ENCODE measurements at places on chromosomes 6 and 20.
A peak's percentile ranks its signal among the peaks of the same experiment; 100 is the strongest.

DNA sequence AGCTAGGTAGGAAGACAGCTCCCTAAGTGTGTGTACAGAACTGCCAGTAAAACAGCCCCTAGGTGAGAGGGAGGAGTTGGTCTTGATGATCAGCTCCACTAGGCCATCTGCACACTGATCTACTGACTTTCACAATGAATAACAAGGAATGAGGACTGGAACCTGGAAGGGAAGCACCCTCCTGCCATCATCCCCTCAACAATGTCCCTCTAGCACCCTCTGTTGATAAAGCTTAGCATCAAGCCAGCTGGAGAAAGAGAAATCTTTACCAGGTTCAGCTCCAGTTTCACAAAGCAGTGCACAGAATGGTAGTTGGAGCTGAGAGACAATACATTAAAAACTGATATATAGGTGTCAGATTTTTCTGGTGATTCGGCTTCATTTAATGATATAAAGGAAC, 57.2 kb upstream of the IRAK1BP1 start:
- peak; percentile 31 for DNase-seq

- no peak for DNase-seq
Observed at GRCh38 chr20:50041246-50041873, 58.6 kb downstream of the SNAI1 start.

- DNase-seq = no peak
Observed at GRCh38 chr20:53937339-53937741, 133.1 kb downstream of the BCAS1 start.

DNA sequence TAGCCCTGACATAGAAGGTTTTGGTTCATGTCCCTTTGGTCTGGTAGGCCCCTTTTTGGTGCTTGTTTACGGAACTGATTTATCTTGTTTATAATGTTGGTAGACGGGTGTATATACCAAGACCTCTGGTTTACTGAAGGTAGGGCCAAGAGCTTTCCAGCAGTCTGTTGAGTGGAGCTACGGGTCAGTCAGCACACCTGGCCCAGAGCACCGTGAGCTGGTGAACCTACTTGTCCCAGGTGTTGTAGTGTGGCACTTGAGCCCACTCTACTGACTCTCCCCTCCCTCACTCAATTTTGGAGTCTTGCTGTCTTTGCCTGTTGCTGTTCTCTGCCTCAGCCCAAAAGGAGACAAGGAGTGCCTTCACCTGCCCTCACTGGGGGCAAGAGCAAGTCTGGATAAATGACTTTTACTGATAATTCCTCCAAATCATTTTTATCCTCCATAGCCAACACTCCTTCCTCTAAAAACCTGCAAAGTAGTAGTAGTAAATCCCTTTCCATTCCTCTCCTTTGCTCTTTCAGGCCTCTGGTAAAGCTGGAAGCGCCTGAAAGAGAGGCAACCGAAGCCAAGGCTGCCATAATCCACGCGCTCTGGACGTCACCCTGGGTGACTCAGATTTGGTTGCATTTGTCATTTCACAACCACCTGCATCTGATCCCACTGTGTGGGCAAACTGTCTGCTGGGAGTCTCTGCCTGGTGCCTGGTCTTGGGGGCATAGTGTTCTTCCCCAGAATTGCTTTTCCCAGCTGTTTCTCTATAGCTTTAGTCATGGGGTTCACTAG, 22.2 kb downstream of the RREB1 start:
- no peak for DNase-seq

- DNase-seq = no peak
Observed at GRCh38 chr6:11181478-11182136, 50.9 kb downstream of the NEDD9 start.

- no peak for DNase-seq
Observed at GRCh38 chr6:156017838-156018237, 562.2 kb upstream of the NOX3 start.

GRCh38 chr20:53343448-53343847, 250.2 kb downstream of the ZNF217 start:
- DNase-seq = no peak

DNA sequence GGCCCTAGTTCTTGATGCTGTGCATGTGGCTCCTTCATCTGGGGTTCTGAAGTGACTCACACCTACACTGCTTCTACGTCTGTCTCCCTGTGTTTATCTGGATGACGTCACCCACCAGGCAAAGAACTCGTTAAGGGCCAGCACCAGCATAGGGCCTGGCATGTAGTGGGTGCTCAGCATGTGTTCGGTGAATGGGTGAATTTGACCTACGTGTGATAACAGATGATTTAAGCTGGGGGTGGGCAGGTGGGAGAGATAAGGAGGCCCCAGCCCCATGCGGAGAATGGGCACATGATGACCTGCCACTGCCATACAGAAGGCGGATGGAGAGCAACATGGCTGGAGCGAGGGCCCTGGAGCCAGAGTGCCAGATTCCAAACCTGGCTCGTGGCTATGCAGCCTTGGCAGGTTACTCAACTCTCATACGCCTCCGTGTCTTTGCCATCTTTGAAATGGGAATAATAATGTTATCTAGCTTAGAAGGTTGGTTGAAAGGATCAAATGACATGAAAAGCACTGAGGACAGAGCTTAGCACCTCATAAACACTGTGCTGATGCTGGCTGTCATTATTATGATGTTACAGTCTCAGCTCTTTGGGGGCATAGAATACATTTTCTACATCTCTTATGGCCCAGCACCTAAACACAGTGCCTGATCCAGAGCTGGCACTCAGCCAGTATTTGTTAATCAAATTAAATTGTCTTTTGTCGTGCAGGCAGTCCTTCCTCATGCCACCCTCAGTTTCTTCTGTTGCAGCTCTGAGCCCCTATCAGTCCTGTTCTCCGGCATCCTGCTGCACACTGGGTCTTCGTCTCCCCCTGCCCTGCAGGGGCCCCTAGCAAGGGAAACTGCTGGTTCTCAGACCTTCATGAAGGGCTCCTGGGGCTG, 39.6 kb downstream of the VEGFA start:
- no peak for DNase-seq

GRCh38 chr20:8244637-8245036, 112.6 kb downstream of the PLCB1 start:
- DNase-seq = no peak

DNA sequence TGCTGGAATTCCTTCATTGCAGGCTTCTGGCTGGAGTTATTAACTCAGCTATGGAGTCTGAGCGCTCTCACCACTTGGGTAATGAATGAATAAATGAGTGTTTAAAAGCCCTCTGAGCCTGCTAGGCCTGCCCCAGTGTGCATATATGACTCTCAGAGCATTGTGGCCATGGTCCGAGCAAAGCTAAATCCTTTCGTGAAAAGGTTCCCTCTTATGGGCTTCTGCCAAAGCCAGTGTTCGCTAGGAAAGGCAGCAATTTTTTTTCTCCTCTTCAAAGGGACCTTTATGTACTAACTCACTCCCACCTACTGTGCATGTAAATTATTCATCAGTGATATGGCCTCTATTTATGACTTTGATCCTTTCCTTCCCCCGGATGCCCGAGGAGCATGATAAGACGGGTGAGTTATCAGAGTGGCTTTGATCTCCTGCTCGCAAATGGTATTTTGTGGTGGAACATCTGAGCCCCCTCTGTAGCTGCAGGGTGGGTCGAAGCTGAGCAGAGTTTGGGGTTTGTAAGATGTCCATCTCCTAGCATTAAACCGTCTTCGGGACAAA, 88.6 kb downstream of the LINC00237 start:
- DNase-seq = no peak

GRCh38 chr6:72420409-72420808, 201.5 kb upstream of the KCNQ5 start:
- DNase-seq = no peak

- peak; percentile 78 for DNase-seq
Observed at GRCh38 chr20:1764136-1765033, 106.8 kb upstream of the SIRPG start.

GRCh38 chr6:136326038-136326553, 36.5 kb upstream of the BCLAF1 start:
- DNase-seq = no peak

- DNase-seq = no peak
Observed at GRCh38 chr6:159109391-159109790, 59.8 kb upstream of the FNDC1 start.

GRCh38 chr6:14871221-14871620, 374.6 kb upstream of the JARID2 start:
- DNase-seq = no peak

DNA sequence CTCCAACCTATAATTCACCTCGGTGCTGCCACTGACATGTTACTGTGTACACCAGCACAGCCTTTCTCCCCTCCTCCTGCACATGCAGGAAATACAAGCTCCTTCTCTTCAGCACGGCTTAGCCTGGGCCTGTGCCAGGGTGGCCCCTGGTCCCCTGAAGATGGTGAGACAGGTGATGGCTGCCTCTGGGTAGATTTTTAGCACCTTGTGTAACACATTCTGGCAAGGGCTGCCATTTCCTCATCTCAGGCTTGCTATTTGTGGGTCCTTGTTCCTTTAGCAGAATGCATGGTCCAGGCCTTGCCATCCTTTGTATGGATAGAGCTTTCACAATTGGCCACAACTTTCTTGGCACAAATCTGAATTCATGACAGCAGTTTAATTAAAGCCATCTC, 151.3 kb downstream of the CDC5L start:
- DNase-seq = no peak

GRCh38 chr6:158256746-158257424, 55.4 kb upstream of the TULP4 start:
- DNase-seq = no peak

- no peak for DNase-seq
Observed at GRCh38 chr6:75201901-75202672, 3.8 kb downstream of the COL12A1 start.

GRCh38 chr6:106702046-106702445, 72.7 kb downstream of the QRSL1 start:
- no peak for DNase-seq

GRCh38 chr6:1437553-1438406, 48.4 kb downstream of the FOXF2 start:
- DNase-seq = no peak

- no peak for DNase-seq
Observed at GRCh38 chr6:51569594-51569993, 517.8 kb downstream of the PKHD1 start.

- no peak for DNase-seq
Observed at GRCh38 chr6:90922325-90922724, 335.5 kb upstream of the MAP3K7 start.

DNA sequence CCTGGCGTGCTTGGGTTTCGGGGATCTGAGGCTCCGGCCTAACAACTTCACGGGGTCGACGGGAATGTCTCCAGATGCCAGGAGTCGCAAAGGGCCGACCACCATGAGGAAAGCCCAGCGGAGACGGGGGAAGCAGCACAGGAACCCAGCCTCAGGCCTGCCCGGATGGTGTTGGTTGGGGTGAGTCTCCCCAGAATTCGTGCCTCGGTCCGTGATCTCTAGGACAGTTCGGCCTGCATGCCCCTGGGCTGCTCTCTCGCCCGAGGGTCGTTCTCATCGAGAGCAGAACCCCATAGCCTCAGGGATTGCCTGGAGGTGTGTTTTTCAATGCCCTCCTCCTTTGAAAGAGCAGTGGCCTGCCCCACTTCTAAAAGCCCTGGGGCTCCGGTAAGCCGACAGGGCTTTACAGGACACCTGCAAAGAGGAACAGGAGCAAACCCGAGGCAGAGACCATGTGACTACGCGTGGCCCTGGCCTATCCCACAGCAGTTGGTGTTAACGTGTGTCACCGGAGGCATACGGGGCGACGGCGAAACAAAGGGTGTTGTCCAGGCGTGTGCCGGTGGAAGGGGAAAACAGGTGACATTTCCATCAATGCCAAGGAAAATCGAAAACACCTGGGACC, 973.1 kb upstream of the DEFB115 start:
- no peak for DNase-seq

GRCh38 chr20:40540166-40540565, 148.9 kb downstream of the MAFB start:
- no peak for DNase-seq

DNA sequence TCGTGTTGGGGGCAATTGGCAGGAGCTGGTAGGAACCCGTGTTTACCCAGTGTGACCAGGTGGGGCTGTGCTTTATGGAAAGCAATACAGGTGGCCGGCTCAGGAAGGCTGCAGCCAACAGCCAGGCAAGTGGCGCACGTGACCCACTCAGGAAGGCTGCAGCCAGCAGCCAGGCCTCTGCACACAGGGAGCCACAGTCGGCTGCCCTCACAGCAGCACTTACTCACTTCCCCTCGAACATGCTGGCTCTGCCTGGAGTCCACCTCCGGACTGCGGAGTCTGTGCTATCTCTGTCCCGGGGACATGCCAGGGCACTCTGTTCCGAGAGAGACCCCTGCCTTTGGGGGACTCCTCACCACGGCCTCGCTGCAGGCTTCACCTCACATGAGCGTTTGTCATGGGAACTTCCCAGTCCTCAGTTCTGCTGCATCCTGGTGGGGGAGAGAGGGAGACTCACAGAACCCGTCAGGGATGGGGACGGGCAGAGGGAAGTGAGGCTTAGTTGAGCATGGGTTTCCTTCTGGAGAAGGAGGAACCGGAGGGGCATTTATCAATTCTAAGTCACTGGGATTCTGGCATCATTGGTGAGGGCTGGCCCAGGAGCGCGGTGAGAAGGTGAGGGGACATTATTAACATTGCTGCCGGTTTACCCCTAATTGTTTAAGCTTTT, 76.8 kb downstream of the TTLL2 start:
- no peak for DNase-seq

- no peak for DNase-seq
Observed at GRCh38 chr6:155224618-155225017, 39.2 kb upstream of the CLDN20 start.

DNA sequence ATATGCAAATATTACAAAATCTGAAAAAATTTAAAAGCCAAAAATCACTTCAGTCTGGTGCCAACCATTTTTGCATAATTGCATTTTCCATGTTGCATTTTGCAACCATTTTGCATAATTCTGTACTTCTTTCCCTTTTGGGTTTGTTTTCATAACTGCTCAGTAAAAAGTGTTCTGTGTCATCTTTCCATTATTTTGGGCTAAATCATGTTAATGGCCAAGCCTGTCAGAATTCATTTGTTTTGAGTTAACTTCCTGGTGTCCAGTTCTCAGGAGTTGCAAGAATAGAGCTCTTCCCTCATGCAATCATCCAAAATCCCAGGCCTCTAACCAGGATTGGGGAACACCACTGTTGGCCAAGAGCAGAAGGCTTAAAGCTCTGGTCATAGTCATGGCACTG, 133.6 kb downstream of the MTHFD1L start:
- DNase-seq = no peak

DNA sequence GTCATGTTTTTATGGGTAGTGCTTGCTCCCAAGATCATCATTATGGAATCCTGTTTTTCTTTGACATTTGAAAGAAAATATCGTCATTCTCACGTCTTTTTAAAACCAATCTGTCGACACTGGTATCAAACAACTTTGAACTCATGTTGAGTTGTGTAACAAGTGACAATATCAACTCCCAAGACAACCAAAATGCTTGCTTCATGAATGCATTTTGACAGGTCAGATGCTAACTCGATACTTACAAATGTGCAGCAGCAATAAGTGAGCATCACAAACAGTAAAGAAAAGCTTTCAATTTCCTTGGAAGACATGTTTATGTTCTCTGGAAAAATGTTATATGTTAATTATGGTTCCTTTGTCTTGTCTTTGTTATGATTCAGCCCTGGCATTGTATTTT, 125.9 kb downstream of the EPHA7 start:
- no peak for DNase-seq

DNA sequence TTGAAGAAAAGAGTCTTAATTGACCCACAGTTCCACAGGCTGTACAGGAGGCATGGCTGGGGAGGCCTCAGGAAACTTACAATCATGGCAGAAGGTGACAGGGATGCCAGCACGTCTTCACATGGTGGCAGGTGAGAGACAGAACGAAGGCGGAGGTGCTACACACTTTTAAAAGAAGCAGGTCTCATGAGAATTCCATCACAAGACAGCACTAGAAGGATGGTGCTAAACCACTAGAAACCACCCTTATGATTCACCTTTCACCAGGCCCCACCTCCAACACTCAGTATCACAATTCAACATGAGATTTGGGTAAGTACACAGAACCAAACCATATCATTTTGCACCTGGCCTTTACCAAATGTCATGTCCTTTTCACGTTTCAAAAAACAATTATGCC, 20.9 kb downstream of the TAGAP start:
- no peak for DNase-seq
